RCC 7860 (cell line): ENCODE measurements at places on chromosomes 16 and 17.

GRCh38 chr16:76650582-76650981 lies 373.4 kb downstream of the CNTNAP4 start:
- DNase-seq = no peak

DNA sequence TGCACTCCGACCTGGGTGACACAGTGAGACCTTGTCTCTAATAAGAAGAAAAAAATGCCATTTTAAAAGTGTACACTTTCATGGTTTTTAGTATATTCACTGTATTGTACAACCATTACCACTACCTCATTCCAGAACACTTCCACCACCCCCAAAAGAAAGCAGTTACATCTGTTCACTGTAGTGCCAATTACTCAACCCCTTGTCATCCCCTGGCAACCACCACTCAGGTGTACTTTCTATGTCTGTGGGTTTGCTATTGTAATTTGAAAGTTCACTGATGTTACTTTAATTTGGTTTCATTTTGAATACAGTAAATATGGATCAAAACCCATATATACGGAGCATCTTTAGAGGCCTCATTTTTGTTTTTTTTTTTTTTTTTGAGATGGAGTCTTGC lies 6.1 kb downstream of the ZG16 start:
- DNase-seq = no peak

DNA sequence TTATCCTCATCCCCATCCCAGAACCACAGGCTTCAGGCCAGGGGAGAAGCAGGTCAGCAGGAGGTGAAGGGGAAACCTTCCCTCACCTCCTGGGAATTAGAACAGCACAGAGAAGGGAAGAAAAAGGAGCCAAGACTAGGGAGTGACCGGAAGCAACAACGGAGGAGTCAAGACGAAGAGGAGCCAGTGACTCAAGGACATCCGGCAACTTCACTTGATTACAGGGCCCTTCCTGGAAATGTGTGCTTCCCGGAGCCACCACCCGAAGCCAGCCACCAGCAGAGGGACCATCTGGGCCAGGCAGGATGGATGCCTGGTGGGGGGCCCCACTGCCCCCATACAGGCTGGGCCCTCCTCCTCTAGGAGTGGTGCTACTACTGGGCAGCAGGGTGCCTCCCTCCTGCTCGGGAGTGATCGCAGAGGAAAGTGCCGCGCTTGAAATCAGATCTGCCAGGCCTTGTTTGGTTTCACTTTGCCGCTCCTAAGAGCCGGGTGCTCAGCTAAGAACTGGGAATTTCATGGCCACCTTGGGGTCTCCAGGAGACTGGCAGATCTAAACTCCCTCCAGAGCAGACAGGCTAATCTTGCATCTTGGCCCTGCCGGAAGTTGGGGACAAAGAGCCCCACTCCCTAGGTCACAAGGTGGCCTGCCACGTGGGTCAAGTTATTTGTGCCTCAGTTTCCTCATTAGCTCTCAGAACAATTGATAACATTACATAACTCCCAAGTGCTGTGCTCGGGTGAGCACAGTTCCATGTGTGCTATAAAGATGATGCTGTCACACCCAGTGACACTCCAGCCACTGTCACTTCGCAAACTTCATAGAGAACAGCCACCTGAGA lies 6.6 kb downstream of the CDC42EP4 start:
- peak; percentile 91 for DNase-seq

- DNase-seq = no peak
Measured at GRCh38 chr16:80034948-80035663, 434.6 kb upstream of the MAF start.

- no peak for DNase-seq
Measured at GRCh38 chr16:54932737-54933254, 2.1 kb downstream of the IRX5 start.

- no peak for DNase-seq
Measured at GRCh38 chr17:81003711-81004475, 12.3 kb downstream of the CHMP6 start.

- no peak for DNase-seq
Measured at GRCh38 chr16:85781156-85781555, 18.2 kb downstream of the EMC8 start.

- peak; percentile 42 for DNase-seq
Measured at GRCh38 chr17:39144416-39144840, 7.0 kb downstream of the PLXDC1 start.

DNA sequence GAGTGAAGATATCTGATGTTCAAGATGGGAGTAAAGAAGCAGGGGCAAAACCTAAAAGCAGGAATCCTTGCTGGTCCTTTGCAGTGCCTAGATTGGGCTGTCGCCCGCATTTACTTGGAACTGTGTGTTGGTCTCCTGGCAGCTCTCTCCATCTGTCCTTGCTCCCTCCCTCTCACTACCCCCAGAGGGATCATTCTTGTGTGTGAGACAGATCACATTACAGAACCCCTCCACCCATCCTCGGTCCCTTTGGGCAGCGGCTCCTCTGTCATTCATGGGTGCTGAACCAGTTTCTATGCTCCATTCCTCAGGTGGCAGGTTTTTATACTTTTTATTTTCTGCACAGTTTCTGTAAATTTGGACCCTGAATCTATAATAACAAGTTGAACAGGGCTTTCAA lies 99.4 kb upstream of the MYOCD start:
- no peak for DNase-seq

DNA sequence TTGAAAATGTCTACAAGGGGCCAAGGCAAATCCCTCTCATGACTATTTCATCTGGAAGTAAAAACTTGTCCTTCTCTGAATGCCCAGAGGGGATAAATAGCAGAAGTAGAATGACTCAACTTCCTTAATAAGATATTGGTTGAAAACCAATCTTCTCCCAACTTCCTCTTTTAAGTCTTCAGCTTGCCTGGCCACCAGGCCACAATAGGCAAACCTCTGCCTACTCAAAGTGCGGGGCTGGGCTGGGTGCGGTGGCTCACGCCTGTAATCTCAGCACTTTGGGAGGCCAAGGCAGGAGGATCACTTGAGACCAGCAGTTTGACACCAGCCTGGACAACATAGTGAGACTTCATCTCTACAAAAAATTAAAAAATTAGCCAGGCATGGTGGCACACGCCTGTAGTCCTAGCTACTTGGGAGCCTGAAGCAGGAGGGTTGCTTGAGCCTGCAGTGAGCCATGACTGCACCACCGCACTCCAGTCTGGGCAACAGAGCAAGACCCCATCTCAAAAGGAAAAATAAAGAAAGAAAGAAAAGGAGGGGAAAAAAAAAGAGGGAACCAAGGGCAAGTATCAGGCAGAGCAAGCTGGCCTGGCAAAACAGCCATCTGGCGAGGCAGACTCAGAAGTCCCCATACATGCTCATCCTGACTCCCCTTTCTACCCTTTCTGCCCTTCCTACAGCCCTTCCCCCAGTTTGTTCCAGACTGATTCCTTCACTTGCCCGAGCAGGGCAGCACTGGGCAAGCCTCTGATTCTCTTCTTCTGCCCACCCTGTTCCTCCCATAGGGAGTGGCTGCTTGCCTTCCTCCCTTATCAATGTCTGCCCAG lies 20.6 kb downstream of the MAP3K14 start:
- no peak for DNase-seq

- DNase-seq = no peak
Measured at GRCh38 chr17:42050393-42051012, at the start of gene C17orf113. TSS of gene C17orf113 (minus strand) at chr17:42050601. CDS start at chr17:42043376, 7,225 bp downstream.

GRCh38 chr16:4614571-4615383 lies at the start of gene UBALD1:
TSS of gene UBALD1 (minus strand) at chr16:4614888. CDS start at chr16:4614797, 91 bp downstream.
- peak; percentile 71 for DNase-seq

DNA sequence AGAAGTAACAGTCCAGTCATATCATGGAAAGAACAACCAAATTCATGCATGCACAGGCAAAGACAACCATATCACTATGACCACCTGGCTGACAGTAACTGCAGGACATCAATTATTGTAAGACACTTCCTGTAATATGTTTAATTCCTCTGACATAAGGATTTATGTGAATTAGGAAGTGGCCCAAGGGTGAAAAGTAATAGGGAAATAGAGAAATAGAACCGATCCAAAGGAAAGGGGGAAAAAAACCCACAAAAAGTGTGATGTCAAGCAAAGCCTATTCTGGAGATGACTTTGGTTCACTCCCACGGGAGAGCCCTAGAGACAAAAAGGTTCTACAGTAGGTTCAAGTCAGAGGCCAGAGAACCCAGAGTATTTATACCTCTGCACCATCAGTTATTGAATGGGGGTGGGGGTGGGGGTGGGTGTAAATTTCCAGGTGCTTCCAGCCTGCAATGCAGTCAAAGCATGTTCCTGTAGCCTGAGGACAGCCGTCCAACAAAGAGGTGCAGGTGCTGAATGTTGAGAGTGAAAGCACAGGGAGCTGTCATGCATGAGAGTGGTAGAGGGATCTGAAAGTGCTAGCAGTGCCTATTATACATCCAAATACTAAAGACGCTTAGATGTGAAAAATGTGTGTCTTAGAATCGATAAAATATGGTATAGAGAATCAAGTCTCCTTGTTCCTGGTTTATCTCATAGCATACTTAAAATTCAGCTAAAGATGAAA lies 95.6 kb upstream of the HLF start:
- DNase-seq = no peak

DNA sequence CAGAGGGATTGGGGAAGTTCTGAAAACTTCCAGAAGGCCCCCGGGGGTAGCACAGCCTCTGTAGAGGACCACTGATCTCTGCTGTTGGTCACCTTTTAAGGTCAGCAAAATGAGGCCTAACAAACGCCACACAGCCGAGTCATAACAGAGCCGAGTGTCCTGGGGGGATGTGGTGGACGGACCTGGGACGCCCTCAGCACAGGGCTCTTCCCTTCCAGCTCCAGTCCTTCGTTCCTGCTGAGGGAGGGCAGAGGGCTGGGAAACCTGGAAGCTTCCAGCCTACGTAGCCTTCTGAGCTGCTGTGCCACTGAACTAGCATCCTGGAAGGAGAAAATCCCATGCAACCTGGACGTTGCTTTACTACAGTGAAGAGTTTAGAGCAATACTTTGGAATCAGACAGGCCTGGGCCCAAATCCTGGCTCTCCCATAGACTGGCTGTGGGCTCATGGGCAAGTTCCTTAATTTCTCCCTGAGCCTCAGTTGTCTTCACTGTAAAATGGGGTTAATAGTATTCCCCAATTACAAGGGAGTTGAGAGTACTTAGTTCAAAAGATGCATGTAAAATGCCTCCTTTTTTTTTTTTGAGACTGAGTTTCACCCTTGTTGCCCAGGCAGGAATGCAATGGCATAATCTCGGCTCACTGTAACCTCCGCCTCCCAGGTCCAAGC lies 34.4 kb upstream of the ZCCHC14 start:
- no peak for DNase-seq

DNA sequence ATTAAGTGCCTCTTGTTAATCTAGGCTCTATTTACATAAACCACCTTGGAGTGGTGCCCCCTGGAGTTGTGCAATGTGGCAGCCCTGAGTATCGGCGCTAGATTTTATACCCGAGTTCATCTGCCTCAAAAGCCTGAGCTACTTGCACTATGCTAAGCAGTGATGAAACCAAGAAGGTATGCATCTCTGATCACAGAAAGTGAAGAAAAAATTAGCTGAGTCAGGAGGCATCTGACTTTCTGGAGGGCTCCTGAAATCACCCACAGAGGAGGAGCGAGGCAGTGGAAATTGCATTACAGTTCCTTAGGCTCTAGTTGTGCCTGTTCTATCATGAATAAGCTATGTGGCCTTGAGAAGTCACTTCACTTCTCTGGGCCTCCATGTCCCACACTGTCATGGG lies 80.3 kb upstream of the PSMD7 start:
- no peak for DNase-seq

GRCh38 chr17:73340093-73340596 lies 28.3 kb upstream of the CDC42EP4 start:
- peak; percentile 99 for DNase-seq

DNA sequence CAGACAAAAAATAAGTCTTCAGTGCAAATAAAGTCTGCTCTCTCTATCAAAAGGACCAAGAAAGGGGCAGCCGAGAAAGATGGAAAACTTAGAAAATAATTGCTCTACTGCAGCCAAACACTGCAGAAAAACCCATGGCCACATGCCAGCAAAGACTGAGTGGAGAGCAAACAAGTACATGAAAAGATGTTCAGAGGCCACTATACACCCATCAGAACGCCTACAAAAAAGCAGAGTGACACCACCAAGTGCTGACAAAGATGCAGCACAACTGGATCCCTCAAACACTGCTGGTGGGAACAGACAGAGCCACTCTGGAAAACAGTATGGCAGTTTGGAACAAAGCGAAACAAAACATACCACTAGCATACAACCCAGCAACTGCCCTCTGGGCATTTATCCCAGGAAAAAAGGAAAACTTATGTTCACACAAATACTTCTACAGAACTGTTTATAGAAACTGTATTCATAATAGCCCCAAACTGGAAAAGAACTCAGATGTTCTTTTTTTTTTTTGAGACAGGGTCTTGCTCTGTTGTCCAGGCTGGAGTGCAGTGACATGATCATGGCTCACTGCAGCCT lies 36.7 kb downstream of the KIAA0753 start:
- DNase-seq = no peak

- DNase-seq = no peak
Measured at GRCh38 chr17:50382931-50383330, 9.9 kb downstream of the EME1 start.

DNA sequence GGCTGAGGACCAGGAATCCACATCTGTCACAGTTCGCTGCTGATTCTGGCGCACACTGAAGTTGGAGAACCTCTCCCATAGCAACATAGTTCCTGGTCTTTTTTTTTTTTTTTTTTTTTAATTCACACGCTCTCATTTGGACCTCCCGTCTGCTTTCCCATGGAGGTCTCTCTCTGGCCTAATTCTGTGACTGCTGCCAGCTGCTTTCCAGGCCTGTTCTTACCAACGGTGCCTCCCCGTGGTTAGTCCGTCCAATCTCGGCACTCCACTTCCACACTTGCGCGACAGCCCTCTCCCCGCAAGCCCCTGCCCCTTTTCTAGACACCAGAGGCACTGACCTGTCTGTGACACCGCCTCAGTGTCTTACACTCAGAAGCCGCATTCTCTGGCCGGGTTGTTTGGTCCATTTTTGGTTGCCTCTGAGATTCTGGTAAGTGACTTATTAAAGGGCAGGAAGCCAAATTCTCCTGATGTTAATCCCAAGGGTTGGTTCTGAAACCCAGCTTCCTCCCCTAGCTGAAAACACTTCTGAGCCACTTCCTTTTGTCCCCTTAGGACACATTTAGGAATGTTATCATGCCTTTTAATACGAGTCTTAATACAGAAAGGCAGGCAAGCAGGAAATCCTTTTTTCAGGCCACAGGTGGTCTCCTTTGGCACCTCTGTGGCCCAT lies 1.1 kb upstream of the AKTIP start:
- DNase-seq = peak; percentile 73

DNA sequence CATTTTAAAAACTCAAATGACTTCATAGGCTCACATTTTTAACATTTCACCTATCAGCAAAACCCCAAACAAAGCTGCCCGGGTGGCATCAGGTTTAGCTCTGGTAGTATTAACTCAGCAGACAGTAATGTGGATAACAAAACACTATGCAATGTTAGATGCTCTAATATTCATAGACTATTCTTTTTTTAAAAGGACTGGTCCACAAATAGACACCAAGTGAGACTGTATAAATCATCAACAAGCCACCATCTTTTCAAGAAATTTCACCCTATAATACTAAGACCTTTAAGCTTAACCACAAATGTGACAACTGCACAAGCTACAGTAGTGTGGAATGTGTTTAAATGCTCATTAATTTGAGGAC lies 20.2 kb downstream of the SNN start:
- DNase-seq = no peak
